Renal pelvis (tissue), 12 donors: ENCODE measurements at places on chromosomes 2 and 18. TPM values are rescaled to one million over a fixed set of nuclear protein-coding genes. Genes with fewer than 3 reads are reported as not detected.

The RIOK3 gene
- polyA plus RNA-seq = 86.0 TPM

DNA sequence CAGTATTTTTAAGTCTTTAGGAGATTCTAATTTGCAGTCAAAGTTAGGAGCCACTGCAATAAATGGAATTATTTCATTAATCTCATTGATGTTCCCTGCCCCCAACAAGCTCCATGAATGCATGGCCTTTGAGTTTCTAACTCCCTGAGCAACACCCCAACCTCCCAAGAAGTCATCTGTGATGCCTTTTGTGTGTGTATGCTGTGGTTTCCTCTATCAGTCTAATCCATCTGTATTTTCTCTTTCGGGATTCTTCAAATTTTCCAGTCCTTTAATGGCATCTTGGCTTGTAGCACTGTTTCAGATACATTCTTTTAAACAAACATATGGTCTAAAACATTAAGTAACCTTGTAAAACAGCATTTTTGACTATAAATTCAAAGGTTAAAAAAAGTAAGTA lies 16.8 kb downstream of the SERPINB10 start:
- no peak for DNase-seq

- peak; percentile 92 for DNase-seq
Measured at GRCh38 chr2:47072018-47072691, 83.0 kb downstream of the STPG4 start.

DNA sequence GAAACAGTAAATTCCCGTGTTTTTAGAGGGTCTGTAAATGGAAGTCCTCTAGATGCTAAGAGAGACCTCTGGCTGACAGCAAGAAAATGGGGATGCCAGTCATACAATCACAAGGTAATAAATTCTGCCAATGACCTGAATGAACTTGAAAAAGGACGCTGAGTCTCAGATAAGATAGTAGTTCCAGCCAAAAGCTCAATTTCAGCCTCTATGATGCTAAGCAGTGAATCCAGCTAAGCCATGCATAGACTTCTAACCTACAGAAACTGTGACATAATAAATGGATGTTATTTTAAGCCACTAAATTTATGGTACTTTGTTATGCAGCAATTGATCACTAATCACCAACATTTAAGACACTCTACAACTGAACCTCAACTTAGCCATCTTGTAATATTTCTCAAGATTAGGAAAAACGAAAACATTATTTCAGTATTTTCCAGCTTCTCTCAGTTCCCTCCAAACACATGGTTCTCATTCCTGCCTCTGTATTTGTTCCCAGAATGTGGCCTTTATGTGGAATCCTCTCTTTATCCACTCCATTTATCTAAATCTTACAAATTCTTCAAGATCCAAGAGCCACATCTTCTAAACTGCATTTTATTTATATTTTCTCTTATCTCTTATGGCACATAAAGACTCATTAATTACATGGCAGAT lies 331.1 kb downstream of the GULP1 start:
- no peak for DNase-seq

- peak; percentile 69 for DNase-seq
Measured at GRCh38 chr2:205585449-205586383, 96.6 kb upstream of the NRP2 start.

GRCh38 chr2:141392517-141393213 lies 738.2 kb downstream of the LRP1B start:
- peak; percentile 16 for DNase-seq

DNA sequence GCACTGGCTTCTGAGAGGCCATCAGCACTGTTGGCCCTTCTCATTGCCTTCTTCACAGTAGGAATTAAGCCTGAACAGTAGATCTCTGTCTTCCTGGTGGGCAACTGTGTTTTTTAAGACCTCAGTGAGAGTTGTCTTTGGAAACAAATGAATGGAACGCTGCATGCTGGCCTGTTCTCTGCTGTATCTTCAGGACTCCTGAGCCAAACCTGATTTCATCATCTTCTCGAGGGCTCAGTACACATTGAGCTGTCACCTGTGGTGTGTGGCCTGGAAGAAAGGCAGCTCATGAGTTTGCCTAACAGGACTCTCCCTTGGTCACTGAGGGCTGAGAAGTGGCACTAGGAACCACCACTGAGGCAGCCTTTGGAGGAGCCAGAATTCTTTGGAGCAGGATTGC lies 39.7 kb downstream of the SH3RF3 start:
- no peak for DNase-seq

The STARD6 gene
- polyA plus RNA-seq = 0.51 TPM

GRCh38 chr18:49757513-49758262 lies 55.6 kb downstream of the ACAA2 start:
- no peak for DNase-seq

- DNase-seq = no peak
Measured at GRCh38 chr2:232321156-232321816, 57.3 kb upstream of the ALPP start.

The RIT2 gene
- polyA plus RNA-seq = not detected

DNA sequence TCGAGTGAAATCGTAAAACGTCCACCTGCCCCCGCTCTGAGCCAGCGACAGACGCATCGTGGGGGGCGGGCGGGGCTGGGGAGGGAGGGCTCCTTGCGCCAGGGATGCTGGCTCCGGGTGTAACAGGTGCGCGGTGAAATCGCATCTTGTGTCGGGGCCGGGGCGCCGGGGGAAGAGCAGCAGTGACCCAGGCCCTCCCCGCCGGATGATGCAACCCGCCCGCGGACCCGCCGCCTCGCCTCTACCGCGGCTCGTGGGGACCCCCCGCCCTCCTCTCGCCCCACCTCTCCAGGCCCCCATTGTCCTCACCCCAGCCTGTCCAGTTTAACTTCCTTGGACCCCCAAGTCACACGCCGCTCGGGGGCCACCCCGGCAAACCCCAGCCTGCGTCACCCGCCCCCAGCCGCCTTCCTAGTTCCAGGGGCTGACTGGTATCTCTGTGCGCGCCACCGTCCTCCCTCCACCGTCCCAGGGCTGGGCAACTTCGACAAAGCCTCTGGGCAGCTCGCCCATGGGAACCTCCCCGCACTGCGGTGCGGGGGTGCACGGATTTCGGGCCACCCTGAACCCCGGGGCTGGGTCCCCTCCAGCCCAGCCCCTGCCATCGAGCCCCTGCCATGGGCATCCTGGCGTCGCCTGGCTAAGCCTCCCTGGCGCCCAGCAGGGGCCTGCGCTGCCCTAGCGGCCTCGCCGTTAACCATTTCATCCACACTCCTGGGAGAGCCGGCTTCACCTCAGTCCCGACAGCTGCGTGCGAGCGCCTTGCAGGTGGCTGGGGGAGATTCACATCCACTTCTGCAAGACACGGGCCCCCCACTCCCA lies 799 bp upstream of the KIF1A start:
- DNase-seq = no peak

DNA sequence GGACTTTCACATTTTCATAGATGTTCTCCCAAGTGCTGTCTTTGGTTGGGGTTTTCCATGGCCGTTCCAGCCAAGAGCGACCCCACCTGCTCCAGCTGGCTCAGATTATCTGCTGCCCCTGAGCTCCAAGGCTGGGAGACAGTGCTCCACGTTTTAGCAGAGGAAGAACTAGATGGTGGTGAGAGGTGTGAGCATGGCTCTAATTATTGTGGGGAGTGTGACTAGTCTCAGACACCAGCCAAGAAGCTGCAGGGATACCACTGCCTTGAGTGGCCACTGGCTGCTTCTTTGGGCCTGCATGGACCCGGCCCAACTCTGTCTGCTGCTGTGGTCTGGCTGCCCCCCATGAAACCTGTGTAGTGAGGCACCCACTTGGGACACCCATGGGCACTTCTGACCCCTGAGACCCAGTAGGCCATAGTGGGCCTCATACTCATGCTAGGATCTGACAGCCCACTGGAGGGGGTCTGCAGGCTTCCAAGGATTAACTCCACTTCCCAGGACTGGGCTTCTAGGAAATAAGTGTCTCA lies 2.8 kb upstream of the NCL start:
- DNase-seq = no peak

DNA sequence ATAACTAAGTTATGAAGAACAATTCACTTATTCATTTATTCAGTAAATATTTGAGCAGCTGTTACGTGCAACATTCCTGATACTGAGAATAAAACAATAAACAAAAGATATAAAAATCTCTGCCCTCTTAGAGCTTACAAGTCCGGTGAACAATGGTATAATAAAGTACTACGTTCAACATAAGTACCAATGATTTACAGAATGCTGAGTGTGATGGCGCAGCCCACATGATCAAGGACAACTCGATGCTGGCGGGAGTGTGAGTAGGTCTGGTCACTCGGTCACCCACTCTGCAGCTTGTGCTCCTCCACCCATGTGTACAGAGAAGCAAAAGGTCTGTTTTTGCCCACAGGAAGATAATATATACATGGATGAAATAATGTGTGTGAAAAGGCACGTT lies 254.3 kb downstream of the BCL11A start:
- DNase-seq = no peak

The RAB27B gene
- 4.4 TPM for polyA plus RNA-seq

- no peak for DNase-seq
Measured at GRCh38 chr18:76988827-76989646, 143.5 kb downstream of the MBP start.

DNA sequence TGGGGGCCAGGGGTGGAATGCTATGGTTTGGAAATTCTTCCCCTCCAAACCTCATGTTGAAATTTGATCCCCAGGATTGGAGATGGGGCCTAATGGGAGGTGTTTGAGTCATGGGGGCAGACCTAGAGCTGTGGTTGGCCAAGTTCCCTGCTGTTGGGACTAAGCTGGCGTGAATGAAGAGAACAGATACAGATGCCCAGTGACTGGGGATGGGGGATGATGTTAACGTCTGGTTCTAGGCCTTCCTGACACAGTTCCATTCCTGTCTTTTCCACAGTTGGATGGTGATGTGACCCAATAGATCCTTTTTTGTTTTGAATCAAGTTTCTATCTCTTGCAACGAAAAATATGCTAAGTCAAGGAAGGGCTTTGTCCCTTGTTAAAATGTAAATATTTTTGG lies 23.7 kb downstream of the KLHL23 start:
- no peak for DNase-seq

GRCh38 chr2:239985356-239985755 lies 39.8 kb downstream of the NDUFA10 start:
- no peak for DNase-seq
